Nephron progenitor cell (in vitro differentiated cells): ENCODE measurements at places on chromosomes 3 and 15.

- no peak for DNase-seq
Measured at GRCh38 chr3:182179631-182180030, 467.9 kb downstream of the SOX2 start.

DNA sequence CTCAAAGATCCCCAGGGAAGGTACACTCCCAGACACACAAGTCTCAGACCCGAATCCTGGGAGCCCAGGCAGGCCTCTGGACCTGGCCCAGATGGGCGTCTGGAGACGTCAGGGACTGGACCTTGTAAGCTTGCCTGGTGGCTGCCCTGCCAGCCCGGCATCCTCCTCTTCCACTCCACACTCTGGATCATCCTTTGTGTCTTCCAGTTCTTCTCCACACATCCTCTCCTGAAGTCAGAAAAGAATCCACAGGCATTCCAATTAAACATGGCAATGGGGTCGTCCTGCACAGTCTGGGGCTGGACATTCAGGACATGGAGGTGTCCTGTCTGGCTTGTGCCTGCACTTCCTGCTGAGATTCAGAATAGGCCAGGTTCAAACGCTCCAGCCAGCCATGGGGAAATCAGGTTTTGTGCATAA lies 208.8 kb upstream of the IGF1R start:
- no peak for DNase-seq

GRCh38 chr3:61715886-61716527 lies 154.6 kb downstream of the PTPRG start:
- no peak for DNase-seq

- no peak for DNase-seq
Measured at GRCh38 chr3:185715091-185715490, 109.8 kb downstream of the IGF2BP2 start.

DNA sequence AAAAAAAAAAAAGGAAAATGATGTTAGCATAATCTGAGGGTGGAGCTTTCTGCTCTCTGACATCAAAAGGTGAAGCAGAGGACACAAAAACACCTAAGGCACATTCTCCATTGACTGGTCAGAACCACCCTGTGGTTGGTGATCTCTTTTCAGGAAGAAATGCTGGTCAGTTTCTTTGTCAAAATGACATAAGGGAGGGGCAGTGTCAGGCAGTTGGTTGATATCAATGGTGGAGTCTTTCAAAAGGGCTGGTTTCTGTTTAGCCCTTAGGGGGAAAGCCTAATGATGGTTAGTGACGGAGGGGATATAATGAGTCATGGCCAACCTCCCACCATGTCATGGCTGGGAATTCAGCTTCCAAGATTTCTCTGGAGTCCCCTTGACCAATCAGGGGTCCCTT lies 185.9 kb upstream of the GBE1 start:
- no peak for DNase-seq

DNA sequence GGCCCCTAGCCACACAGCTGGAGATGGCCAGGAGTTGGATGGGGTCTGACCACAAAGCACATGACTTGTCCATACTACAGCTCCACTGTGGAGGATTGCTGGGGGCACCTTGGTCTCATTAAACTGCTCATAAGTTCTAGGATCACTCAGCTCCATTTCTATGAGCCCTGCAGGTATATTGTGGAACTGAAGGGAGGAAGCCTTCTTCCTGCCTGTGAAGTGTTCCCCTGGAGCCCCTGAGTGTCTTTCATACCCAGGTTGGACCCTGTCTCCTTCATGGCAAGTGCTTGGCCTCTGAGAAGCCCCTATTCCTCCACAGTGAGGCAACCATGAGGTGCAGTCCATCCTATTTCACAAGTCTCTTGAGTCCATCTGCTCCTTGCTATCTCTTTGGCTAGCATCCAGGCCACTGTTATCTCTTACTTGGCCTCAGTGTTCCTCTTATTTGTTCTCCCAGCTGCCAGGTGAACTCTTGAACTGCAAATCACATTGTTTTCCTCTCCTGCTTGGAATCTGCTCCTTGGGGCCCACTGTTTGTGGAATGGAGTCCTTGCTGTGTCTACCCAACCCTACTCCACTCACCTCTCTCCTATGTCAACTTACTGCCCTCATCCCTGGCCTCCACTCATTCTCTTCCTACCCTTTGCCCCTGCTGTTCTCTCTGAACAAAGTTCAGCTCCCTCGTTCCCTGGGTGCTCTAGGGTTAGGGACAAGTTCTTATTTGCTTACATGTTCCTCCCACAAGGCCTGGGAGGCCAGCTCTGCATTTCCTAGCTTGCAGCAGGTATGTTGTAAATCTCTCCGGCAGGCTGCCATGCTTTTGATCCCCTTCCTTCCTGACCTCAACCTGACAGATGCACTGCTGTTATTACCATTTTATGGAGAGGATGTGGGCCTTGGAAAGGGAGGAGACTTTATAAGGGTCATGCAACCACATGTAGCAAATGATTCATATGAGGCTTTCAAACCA lies 1.2 kb downstream of the ACOX2 start:
- peak; percentile 35 for DNase-seq

GRCh38 chr3:46463868-46464241 lies 850 bp downstream of the LTF start:
- no peak for DNase-seq

DNA sequence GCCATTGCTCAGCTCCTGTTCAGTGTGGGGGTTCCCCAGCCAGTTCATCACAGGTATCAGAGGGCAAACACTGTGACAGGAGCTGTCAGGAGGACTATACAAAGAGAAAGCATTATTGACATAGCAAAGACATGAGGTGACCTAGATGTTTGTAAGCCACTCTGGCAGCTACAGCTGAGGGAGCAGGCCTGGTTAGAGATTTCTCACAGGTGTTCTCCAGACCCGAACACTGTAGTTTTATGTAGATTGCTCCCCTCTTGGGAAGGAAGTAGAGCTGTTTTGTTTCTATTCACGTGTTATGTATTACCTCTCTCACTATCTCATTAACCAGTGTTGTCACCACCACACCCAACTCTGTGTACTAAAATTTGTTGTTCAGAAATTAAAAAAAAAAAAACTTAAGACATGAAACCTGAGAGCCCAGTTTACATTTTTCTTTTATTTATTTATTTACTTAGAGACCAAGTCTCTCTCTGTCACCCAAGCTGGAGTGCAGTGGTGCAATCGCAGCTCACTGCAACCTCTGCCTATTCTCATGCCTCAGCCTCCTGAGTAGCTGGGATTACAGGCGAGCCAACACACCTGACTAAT lies 123.7 kb downstream of the RBPMS2 start:
- DNase-seq = no peak

GRCh38 chr3:130709671-130710070 lies 37.0 kb downstream of the PIK3R4 start:
- DNase-seq = no peak

DNA sequence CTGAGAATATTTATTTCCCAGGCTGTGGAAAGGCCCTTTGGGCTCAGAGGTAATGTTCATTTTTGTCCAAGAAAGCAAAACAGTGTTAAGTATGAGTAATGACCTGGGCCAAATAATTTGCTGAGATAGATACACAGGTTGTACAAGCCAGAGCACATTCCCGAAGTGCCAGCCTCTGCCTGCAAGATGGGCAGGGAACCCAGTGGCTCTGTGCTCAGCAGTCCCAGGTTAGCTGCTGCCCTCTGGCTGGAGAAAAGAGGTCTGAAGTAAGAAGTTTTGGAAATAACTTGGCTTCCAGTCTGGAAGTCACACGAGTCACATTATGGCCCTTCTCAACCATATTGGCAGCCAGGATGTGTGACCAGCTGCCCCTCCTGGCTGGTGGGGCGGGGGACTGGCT lies 20.2 kb downstream of the MYZAP start:
- DNase-seq = no peak

DNA sequence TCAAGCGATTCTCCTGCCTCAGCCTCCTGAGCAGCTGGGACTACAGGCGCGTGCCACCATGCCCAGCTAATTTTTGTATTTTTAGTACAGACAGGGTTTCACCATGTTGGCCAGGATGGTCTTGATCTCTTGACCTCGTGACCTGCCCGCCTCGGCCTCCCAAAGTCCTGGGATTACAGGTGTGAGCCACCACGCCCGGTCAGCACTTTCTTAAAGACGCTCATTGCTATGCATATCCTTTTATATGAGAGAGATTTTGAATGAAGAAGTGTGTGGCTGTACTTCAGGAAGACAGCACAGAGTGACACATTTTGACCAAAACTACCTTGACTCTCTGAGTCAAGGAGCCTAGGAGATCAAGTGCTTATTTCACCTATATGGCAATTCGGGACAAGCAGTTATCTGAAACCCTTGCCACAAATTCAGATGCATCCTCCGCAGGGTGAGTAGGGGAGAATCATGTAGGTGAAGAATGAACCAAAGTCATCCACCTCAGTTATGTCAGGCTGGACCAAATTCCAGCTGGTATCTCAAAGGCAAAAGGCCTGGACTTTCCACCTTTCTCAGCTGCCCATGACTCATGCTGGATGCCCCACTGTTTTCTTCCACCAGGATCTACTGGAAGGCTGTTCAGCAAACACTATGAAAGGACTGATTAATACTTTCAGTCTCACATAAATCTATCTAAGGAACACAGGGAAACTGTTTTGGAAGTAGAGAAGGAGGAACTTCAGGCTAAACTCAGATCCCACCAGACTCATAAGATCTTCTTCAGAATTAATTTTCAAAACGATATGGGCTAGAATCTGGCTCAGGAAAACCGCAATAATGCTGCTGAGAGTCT lies 31.9 kb downstream of the SUSD5 start:
- DNase-seq = no peak

DNA sequence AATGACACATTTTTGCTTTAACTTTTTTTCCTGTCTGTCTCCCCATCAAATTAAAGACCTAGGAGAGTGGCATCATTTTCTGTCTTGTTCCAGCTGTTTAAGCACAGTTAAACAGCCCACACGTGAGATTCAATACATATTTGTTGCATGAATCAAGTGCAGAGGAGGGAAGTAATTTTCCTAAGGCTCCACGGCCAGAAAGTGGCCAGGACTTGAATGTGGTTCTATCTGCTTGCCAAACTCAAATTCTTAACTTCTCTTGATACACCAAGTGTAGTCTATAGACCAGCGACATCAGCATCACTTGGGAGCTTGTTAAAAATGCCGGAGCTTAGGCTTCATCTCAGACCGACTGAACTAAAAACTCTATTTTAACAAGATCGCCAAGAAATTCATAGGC lies 724.8 kb upstream of the CFAP20DC start:
- DNase-seq = no peak

- no peak for DNase-seq
Measured at GRCh38 chr3:71395927-71396695, 187.4 kb downstream of the FOXP1 start.

GRCh38 chr3:15399970-15400369 lies 27.4 kb downstream of the METTL6 start:
- DNase-seq = no peak

DNA sequence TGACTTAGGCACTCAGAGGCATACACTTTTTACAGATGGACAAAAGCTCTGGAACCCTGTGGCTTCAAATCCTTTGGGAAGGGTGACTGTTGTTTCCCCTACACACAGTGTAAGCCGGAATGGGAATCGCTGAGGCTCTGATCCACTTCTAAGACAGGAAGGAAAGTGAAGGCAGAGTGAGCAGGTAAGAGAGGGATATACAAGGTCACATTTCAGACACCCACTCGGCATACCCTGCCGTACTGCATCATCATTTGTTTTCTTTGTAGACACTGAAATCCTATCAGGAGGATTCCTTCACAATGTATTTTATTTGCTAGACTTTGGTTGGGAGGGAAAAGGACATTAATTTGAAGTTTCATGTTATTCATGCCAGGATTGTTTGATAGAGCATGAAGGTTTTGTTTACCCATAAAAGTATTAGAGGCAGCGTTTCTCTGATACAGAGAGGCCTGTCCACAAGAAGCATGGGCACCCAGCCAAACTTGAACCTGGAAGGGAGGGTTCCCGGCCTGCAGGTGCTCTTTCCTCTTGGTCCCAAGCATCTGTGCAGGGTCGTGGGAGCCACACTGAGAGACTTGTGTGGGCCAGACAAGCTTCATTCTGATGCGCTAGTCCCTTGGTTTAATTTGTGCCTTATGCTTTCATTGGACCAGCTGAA lies 21.9 kb upstream of the POLR2M start:
- no peak for DNase-seq

GRCh38 chr3:180913581-180914404 lies 1.3 kb downstream of the FXR1 start:
- no peak for DNase-seq

- peak; percentile 65 for DNase-seq
Measured at GRCh38 chr3:151085889-151086483, 522 bp downstream of the MED12L start.

- DNase-seq = no peak
Measured at GRCh38 chr3:153756816-153757215, 364.4 kb upstream of the ARHGEF26 start.

DNA sequence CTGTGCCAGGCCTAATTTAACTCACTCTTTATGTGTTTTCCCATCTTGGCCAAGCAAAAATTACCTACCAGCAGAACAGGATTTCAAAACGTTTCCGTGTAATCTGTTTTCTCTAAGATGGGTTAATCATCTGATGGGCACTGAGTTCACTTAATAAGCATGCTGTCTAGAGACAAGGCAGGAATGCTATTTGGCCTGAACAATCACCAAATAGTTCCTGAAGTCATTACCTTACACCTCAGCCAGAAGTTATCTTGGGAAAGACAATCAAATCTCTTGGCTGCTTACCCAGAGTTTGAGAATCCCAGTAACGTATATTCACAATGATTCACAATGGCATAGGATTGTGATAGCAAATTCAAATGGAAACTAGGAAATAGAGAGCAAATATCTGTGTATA lies 779.1 kb downstream of the CADM2 start:
- DNase-seq = no peak
